ENCODE measurements at places on chromosomes 1 and 21. TPM values are rescaled to one million over a fixed set of nuclear protein-coding genes. Genes with fewer than 3 reads are reported as not detected.

DNA sequence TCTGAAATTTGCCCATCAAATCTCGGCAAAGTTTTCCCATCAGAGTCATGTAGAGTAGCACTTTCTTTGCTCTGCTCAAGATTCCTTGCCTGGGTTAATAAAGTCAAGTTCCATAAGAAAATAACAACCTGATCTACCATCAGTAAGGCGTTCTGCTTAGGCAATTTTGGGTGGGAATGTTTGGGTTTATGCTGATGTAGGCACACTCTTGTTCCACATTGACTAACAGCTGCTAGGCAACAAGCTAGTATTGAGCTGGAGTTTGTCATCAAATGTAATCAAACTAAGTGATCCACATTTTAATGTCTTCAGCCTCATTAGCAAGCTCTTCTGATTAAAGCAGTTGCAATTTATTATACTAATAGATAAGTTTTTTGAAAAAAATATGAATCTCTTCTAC, 12.1 kb upstream of the HMCN1 start:
- DNase-seq, result no peak

CA14 gene
- total RNA-seq, result 31.9 TPM

PLOD1 gene
- 62.6 TPM for total RNA-seq

CD1C gene
- total RNA-seq, result not detected

C4BPA gene
- total RNA-seq, result not detected

NUDT4B gene
- total RNA-seq, result not detected
